ENCODE measurements at places on chromosomes 13 and 19.

DNA sequence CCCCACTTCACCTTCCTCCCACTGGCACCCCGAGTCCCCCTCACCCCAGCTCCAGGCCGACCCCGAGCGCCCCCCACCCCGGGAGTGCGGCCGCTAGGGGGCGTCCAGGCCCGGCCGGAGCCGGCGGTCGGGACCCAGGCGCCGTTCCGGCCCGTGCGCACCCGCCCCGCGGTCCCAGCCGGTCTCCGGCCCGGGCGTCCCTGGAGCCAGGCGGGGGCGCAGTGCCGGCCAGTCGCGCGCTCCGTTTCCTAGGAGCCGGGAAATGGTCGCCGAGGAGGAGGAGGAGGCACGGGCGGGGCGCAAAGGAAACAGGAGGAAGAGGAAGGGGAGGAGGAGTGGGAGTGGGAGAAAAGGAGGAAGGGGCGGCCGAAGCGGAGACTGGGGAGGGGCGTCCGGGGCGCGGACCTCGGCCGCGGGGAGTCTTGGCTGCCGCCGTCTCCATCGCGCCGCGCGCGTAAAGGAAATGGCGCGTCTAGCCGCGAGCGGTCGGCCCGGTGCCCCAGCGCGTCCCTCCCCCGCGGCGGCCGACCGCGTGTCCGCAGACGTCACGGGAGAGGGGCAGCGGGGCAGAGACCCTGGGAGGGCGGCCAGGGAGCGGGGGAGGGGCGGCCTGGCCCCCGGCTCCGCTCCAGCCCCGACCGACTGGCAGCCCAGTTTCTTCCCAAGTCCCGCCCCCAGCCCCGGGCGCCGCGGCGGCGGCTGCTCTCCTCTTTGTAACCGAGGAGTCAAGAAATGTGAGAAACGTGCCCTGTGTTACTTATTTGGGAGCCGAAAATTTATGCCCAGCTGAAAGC lies 1.1 kb upstream of the KCTD15 start:
- peak; percentile 37 for DNase-seq

DNA sequence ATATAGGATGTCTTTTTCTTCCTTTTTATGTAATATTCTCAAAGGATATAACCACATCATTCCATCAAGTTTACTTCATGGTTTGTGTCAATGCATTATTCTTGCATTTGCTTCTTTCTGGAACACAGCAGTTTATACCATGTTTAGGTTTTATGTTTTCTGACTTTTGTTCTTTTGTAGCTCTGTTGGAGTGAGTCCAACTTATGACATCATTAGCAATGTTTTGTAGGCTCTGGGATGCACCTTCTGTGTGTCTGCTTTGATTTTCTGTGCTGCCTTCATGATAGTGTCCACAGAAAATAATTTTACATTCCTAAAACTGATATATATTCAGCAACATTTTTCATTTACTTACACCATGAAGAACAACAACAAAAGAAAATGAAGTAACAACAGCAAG lies 68.9 kb downstream of the SHISA2 start:
- no peak for DNase-seq

GRCh38 chr13:112510002-112510780 lies 77.8 kb downstream of the TUBGCP3 start:
- no peak for DNase-seq

GRCh38 chr13:21297447-21297846 lies 121.0 kb downstream of the MRPL57 start:
- DNase-seq = no peak

- no peak for DNase-seq
These were observed 459.2 kb downstream of the TSHZ3 start for GRCh38 chr19:30890033-30890432.

DNA sequence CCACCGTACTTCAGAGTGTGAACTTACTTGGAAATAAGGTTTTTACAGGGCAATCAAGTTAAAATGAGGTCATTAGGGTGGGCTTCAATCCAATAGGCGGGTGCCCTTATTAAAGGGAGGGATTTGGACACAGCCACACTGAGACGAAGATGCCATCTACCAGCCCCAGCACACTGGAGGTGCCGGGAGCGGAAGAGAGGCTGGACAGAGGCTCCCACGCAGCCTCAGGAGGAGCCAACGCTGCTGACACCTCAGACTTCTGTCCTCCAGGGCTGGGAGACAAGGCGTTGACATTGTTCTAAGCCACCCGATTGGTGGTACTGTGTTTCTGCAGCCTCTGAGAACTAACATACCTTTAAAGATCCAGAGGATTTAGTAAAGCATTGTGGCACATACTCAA lies 12.6 kb upstream of the RAB20 start:
- no peak for DNase-seq

- DNase-seq = no peak
These were observed 1703.6 kb downstream of the EFNB2 start for GRCh38 chr13:104831831-104832230.

DNA sequence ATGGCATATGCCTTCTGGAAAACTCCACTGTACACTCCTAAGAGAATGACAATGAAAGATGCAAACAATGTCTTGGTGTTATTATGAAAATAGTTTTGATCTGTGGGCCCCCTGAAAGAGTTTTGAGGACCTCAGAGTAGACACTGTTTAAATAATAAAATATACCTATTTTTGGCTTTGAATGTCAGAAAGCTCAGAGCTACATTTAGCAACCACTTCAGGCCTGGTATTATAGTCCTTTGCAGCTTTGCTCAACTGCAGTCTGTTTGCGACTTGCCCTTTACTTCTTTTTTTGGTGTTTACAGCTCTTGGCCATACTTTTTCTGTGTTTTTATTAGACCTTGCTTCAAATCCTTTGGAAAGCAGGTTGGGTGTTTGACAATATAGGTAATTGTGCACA lies 5.8 kb upstream of the UBE2L5 start:
- DNase-seq = no peak

DNA sequence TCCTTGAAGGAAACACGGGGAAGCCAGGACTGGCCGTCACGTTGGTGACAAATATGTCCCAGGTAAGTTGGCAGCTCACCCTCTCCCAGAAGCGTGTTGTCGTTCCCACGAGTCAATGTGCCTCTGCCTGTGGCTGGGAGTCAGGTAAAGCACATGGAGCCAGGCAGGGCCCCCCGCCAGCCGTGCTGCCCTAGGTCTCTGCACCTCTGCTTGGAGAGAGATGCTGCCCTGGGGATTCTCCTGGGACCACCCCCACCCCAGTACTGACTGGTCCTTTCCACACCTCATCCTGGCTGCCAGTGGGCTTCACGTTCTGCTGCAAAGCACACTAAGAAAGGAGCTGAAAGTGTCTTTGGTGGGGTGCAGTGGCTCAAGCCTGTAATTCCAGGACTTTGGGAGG lies 9.9 kb downstream of the ZNF114 start:
- DNase-seq = no peak

DNA sequence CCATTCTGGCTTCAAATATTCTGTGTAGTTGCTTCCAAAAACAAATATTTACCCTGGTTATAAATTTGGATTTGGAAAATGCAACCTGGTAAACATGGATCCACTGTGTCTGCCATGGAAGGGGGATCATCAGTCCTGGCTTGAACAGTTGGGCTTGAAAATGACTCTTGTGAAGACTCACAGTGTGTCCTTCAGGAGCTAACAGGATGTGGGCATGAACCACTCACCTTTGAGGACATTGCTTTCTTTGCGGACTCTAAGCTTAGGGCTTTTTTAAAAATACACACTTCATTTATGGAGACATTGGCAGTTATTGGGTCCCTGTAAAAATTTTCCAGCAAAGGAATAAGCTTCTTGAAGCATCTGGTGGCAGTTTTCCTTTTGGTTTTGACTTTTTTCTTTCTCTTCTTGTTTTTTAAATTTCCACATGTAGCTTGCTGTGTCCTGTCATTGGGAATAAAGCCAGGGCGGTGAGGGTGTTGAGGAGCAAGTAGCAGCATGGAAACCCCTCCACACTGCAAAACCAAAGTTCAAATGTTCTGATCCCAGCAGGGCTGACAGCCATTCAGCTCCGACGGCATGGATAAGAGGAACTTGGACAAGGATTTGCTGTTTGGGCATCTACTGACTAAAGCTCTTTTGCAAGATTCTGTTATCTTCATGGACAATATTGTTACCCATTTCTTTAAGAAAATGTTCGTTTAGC lies 39.5 kb upstream of the SERP2 start:
- DNase-seq = no peak

DNA sequence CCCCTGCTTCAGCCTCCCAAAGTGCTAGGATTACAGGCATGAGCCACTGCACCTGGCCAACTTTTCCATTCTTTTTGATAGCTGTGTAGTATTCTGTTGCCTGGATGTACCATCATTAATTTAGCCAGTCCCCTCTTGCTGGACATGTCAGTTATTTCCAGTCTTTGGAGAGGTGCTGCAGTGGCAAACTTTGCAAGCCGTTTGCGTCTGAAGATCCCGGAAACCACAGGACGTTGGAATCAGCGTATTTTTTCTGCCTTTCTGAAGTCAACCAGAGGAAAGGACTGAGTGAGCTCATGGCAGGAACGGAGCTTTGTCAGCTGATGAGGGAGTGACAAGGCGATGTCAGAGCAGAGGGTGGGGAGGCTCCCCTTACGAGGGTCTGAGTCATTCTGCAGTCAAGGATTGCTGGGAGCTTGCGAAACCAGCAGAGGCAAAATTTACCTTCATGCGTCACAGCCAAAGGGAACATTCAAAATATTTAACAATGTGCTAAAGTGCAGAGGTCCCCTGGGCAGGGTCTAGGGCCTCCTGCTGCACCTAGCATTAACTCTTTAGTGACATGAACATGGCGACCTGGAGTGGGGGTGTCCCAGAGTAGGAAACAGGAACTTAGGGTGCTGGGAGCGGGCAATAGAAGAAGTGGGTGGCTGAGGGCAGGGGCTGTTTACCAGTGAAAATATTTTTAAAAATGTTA lies 5.6 kb downstream of the C5AR1 start:
- no peak for DNase-seq

DNA sequence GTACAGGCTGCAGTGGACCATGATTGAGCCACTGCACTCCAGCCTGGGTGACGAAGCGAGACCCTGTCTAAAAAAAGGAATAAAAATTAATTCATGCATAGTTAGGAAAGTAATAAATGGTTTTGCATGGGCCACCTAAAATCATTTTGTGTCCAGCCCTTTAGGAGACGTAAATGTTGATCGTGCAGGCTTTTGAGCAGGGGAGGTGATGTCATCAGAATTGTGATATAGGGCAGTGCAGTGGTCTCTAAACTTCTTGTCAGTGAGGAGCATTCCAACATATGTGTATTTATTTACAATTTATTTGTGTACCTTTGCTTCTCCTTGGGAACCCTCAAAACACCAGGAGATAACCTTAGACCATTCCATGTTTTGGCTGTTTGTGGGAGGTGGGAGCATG lies 3.0 kb downstream of the SMARCA4 start:
- DNase-seq = no peak

DNA sequence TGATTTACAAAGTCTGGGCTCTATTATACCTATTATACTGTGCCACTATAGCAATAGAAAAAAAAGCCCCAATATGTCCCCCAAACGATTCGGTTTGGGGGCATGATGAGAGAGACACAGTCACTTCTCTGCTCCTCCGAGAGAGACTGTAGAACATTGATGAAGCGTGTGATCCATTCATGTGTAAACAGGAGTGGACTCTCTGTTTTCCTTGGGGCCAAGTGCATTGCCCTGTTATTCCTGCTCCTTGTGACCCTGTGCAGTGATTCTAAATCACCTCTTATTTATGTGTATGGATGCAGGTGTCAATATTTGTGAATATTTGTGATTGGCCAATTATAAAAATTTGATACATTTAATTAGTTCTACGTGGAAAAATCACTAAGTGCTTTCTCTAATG lies 17.0 kb downstream of the F10 start:
- DNase-seq = no peak

DNA sequence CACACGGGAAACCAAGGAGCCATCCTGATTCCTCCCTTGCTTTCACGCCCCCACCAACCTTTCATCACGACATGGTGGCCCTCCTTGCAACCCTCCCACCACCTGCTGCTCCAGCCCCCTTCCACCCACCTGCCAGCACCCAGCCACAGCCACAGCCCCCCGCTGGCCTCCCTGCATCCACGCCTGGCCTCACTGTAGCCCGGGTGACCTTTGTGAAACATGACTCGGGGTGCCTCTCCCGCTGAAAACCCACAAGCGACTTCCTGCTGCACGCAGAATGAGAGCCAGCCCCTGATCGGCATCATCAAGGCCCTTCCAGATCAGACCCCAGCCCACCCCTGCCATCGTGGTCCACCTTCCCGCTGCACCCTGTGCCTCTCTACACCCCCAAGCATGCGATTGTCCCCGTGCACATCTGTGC lies 14.9 kb downstream of the POP4 start:
- DNase-seq = no peak

GRCh38 chr19:31553846-31554215 lies 204.6 kb upstream of the TSHZ3 start:
- no peak for DNase-seq

- DNase-seq = no peak
These were observed 6.0 kb upstream of the PRR19 start for GRCh38 chr19:42295831-42296525.

DNA sequence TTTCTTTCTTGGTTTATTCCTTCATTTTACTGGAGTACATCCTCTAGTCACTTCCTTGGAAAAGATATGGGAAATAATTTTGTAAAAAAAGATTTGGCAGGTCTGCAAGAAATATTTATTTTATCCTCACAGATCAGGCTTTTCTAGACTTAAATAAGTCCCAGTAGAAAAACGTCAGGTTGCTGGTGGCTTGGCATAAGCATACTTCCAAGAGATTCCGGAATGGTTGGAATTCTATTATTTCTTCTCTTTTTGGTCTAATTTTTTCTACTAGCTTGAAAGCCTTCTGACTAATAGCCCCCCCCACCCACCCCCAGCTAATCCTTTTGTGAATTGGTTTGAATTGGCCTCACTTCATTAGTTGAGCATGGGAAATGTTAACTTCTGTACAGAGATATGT lies 147.6 kb downstream of the ZIC5 start:
- DNase-seq = no peak

DNA sequence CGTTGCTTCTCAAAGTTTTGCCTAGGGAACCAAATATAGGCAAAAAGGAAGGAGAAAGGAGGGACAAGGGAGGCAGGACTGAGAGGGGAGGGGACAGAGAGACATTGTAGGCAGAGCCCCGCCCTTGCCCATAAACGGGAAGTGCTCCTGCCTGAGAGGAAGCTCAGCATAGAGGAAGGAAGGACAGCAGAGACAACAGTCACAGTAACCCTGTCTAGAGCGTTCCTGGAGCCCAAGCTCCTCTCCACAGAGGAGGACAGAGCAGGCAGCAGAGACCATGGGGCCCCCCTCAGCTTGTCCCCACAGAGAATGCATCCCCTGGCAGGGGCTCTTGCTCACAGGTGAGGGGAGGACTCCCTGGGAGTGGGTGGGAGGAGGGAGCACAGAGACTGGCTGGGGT lies at the start of gene CEACAM21:
TSS of gene CEACAM21 (plus strand) at position 169 of the 400 bp plus-strand sequence. CDS start at position 278, 109 bp downstream.
- DNase-seq = no peak

GRCh38 chr19:21434516-21434915 lies 37.6 kb downstream of the ZNF493 start:
- no peak for DNase-seq

DNA sequence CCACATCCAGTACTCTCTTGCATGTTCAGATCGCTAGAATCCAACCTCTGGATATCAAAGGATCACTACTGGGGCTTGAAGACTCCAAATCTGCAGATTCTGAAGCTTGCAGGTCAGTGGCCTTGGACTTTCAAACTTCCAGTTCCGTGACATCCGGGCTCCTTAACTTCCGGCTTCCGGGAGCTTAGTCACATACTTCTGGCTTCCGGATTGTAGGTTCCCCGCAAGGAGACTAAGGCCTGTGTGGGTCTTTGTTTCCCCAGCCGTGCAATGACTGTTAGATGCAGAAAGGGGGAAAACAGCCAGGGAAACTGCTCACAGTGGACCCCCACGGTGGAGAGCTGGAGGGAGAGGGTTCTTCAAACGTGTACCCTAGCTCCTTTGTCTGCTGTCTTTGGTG lies 41.4 kb downstream of the ZNF333 start:
- DNase-seq = no peak

Data from SK-N-MC (cell line).